ENCODE measurements at places on chromosomes 2 and 18. TPM values are rescaled to one million over a fixed set of nuclear protein-coding genes. Genes with fewer than 3 reads are reported as not detected.

SEMA4C gene
- polyA plus RNA-seq: 38.1 TPM

THADA gene
- polyA plus RNA-seq: 41.7 TPM

SH3RF3 gene
- polyA plus RNA-seq: 4.0 TPM

PDE1A gene
- 24.0 TPM for polyA plus RNA-seq

PARD6G gene
- 31.3 TPM for polyA plus RNA-seq

STAM2 gene
- 57.1 TPM for polyA plus RNA-seq

SLC9A4 gene
- 7.0 TPM for polyA plus RNA-seq

GALR1 gene
- polyA plus RNA-seq: 0.15 TPM

DNA sequence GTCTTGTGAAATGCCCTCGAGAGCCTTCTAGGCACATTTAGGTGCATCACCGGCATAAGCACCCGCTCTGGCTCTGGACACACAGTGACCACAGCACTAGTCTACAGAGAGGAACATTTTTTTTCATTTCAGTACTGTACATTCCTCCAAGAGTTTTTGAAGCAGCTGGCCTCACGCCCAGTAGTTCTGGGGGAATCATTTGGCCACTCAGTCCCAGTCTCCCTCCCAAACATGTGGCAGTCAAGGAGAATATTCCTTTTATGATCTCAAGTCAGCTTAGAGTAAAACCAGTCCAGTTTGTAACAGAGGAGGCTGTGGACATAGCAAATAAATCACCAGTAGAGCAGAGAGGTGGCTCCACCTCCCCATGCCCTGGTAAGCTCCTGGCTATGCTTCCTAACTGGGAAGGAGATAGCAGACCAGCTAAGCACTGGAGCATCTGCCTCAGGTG, 48.1 kb downstream of the KCNE4 start:
- DNase-seq: peak; percentile 61

DNA sequence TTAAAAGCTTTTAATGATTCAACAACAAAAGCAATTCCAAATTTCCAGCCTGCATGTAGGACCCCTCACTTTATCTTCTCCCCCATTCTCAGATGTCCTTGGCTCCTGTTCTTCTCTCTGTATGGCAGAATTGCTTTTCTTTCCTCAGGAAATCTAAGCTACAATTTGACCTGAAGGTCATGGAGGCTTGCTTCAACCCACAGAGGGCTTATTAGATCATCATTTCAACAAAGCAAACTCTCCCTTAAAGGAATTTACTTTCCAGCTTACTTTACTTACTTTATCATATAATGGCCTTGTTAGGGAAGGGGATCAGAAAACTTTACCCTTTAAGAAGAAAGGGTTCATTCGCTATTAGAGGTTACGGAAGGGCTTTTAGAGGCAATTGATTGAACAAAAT, 211.5 kb downstream of the RAD51AP2 start:
- no peak for DNase-seq

- DNase-seq: no peak
Measured at GRCh38 chr2:55012672-55013484, 37.4 kb downstream of the RTN4 start.

- DNase-seq: no peak
Measured at GRCh38 chr2:226777611-226778010, 22.0 kb downstream of the IRS1 start.

DNA sequence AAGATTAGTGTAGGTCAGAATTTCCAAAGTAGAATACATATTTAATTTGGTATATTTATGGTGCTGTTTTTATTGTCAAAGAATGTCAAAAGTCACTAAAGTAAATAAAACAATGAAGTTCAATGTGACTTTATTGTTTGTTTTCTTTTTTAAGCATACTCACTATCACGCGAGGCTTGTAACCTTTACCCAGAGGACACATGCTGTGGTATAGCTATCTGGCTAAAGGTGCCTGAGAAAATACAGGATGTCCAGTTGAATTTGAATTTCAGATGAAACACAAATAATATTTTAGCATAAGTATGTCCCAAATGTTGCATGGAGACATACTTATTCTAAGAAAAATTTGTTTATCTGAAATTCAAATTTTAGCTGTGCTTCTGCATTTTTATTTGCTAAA, 103.3 kb upstream of the KLF7 start:
- DNase-seq: no peak

DNA sequence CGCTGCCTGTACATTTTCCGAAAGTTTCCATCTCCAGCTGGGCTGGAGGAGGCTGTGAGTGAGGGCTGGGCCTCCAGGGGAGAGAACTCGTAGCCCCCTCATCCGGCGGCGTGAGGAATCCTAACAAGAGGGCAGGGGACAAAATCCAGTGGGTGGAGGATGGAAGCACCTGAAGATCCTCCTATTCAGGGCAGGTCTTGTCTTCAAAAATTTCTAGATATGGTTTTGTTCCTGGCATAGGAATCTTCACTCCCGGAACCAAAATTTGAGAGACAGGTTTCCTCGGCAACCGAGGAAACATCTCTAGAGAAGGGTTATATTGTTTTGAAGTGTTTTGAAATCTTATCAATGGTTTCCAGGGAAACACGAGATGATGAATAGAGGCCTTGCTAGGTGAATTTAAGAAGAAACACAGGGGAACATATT, 136.7 kb downstream of the SH3BP4 start:
- DNase-seq: no peak

GRCh38 chr2:160109939-160110673, 47.7 kb upstream of the PLA2R1 start:
- DNase-seq: peak; percentile 76

DNA sequence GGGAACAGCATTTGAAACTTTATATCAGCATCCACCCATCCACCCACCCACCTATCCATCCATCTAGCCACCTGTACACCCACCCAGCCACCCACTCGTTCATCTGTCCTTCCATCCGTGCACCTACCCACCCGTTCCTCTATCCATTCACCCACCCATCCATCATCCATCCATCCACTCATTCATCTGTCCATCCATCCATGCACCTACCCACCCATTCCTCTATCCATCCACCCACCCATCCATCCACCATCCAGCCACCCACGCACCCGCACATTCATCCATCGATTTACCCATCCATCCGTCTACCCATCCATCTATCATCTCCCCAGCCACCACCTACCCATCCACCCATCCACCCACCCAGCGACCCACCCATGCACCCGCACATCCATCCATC, 24.8 kb downstream of the LDLRAD4 start:
- DNase-seq: no peak

DNA sequence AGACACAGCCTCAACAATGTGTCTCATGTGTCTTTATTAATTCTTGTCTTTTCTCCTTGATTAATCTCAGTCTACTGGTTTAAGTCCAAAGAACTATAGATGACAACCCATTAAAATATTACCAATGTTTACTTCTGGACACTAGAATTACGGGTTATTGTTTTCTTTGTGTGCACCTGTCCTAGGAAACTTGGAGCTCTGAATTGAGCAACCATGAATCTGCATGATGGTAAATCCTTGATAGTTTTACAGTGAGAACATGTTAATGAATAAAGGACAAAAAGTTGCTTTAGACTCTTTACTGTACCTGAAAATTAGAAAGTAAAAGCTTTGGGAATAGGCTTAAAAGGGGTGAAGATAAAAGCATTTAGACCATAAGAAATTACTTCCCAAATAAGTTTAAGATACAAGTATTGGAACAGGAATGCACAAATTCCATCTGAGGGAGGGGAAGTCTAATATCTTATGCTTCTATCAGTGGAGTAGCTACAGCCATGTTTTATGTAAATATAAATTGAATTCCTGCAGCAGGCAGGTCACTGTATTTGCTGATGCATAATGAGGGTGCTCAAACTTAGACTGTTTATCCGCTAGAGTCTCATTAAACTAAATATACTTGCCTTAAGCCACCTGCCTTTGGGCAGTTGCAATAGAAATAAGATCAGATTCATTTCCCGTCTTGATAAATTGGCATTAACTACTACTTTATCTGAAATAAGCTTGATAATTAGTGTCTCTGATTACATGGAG, 603.7 kb upstream of the GCFC2 start:
- DNase-seq: no peak

DNA sequence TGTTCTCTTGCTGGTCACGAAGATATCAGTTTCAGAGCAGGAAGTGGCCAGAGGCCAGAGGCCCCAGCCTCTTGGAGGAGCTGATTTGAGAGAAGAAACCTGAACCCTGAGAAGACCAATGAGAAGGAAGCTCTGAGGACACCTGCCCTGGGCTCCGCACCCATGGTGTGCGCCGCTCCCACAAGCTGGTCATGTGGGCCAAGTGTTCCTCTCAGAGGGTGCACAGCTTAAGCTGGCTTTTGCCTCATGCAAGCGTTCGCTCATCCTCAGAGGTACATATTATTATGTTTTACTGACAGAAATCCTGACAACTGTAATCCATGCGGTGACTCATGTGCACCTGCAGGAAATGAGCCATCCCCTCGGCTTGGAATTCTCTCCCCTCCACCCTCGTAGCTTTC, 316.1 kb upstream of the MYT1L start:
- DNase-seq: no peak

GRCh38 chr18:23108496-23108895, 26.8 kb upstream of the CABLES1 start:
- no peak for DNase-seq

DNA sequence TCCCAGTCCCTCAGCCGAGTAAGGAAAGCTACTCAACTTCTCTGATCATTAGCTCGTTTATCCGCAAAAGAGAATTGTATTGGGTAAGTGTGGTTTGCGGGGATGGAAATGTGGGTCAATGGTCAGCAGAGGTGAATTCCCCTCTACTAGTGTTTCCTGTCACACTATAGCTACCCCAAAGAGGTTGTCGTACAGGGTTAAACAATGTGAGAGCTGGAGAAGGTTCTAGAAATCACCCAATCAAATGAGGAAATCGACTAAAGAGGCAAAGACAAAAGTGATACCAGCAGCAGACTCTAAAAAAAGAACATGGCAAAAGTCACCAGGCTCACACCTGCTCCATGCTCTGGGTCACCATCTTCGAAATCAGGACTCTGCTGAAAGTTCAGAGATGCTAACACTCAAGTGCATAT, 144.7 kb upstream of the ITGA4 start:
- no peak for DNase-seq

DNA sequence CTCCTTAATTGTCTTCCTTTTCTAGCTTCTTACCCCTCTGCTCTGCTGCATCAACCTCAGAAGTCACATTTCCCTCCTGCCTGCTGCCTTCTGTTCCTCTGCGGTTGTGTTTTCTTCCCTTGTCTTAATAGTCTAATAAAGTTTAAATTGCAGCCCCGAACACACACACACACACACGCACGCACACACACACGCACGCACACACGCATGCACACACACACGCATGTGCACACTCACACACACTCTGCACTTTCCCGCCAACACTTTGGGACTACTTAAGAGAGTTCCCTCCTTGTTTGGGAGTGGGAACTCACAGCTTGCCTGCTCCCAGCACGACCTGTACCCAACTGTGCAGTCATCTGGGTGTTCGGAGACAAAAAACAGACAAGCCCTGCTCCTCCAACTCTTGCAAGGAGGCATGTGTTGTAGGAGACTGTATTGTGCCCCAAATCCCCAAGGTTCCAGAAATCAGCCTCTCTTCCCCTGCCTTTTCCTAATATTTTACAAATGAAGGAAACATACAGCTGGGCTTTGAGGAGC, 99.1 kb downstream of the SETBP1 start:
- no peak for DNase-seq

GRCh38 chr2:9113916-9114315, 92.7 kb upstream of the ASAP2 start:
- no peak for DNase-seq

DNA sequence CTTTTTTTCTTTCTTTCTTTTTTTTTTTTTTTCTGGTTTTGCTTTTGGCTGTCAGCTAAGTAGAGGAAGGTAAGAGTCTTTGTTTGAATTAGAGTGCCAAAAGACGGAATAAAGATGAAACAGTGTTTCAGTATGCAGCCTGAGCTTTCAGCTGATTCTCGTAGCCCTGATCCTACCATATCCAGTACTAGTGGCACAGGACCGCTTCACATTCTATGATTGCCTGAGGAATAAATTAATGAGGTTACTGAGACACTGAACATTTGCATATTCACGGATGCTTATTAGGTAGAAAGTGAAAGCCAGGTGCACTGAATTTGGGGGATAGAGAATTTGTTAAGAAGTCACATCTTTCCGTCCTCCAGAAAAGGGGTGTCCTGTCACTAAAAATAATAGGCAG, 421.5 kb upstream of the POU3F3 start:
- no peak for DNase-seq

DNA sequence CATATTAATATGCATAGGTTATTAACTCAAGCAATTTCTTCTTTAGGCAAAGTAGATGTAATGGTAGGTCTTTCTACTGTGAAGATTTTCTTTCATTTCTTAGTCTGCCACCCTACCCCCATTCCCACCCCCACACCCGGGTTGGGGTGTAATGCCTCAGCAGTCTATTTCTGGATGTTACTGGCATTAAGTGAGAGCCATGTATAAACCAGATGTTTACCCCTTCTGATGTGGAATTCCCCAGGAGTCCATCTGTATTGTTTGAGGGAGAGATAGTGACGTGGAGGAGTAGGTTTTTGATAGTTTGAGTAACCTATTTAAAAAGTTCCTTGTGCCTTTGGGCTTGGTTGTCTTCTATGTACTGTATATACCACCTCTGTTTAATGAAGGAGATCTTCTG, 11.8 kb downstream of the TDRD15 start:
- no peak for DNase-seq

DNA sequence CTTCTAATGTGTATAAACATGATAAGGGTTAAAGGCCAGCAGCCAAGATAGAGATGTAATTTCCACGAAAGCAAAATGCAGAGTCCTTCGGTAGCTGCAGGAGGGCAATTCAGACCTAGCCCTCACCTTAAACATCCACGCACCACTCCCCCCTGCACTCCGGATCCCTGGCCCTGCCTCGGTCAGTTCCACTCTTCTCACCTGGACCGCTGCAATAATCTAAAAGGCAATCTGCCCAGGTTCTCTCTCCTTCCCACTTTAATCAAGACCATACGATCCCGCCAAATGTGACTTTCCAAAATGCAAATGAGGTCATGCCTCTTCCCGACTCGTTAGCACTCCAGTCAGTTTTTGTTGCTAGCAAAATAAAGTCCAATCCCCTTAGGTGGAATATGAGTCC, 485.2 kb downstream of the EIPR1 start:
- DNase-seq: no peak

- DNase-seq: no peak
Measured at GRCh38 chr2:69634196-69634821, 9.2 kb downstream of the AAK1 start.

GRCh38 chr2:31415421-31415820, 879 bp upstream of the XDH start:
- no peak for DNase-seq

DNA sequence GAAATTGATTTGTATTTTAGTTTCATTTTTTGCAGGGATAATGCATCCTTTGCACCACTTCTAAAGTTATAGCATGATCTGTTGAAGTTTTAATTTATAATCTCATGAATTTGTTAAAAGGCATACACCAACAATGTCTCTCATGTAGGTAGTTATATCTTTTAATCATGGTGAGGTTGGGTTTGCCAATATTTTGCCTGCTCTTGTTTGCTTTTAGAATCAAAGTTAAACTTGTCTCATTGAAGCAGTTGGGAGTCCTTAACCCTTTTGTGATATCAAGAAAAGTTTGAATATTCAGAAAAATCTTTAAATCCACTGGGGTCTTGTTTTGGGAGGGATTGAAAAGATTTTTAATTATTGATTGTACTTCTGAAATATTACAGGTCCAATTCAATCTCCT, 31.7 kb downstream of the APLF start:
- DNase-seq: no peak

GRCh38 chr2:23624378-23624777, 239.4 kb downstream of the KLHL29 start:
- no peak for DNase-seq

GRCh38 chr2:174753038-174753633, 11.1 kb downstream of the CHRNA1 start:
- DNase-seq: no peak
